ENCODE measurements at places on chromosomes 16 and 17. TPM values are rescaled to one million over a fixed set of nuclear protein-coding genes. Genes with fewer than 3 reads are reported as not detected.

GPR139 gene
- not detected for polyA plus RNA-seq

GRCh38 chr16:87723226-87723623 lies 42.6 kb downstream of the KLHDC4 start:
- H3K4me1 ChIP-seq: no peaks in the 10 kb centered on the region
- no peaks in the 10 kb centered on the region for H3K27me3 ChIP-seq
- no peak overlapping the region for H3K27ac ChIP-seq
- H3K4me3 ChIP-seq: no peak overlapping the region
- H3K36me3 ChIP-seq: peaks cover 10% of the 10 kb centered on the region

DNA sequence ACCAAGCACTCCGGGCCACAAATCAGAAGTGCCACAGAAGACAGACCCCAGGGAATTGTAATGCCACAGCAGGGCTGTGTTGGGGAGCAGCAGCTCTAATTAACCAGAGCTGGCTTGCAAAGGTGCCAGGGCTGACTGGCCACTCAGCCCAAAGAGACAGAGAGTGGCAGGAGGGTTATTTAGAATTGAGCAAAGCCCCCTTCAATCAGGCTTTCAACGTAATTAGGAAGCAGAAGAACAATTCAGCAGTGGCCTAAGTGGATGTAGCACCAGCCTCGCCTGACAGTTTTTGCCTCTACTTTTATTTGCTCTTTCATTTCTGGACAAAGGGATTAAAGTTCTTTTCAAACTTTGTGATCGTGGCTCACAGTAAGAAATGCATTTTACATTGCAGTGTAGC lies 278.3 kb upstream of the IRX3 start:
- no peaks in the 10 kb centered on the region for H3K36me3 ChIP-seq
- no peak overlapping the region for H3K4me3 ChIP-seq
- H3K4me1 ChIP-seq: no peaks in the 10 kb centered on the region
- no peak overlapping the region for H3K27ac ChIP-seq
- no peak for DNase-seq

GRCh38 chr17:32102646-32103186 lies 39.6 kb upstream of the RHOT1 start:
- H3K4me1 ChIP-seq: no peaks in the 10 kb centered on the region
- H3K27me3 ChIP-seq: no peaks in the 10 kb centered on the region
- H3K27ac ChIP-seq: no peak overlapping the region
- H3K36me3 ChIP-seq: no peaks in the 10 kb centered on the region
- no peak overlapping the region for H3K4me3 ChIP-seq
- DNase-seq: no peak

DNA sequence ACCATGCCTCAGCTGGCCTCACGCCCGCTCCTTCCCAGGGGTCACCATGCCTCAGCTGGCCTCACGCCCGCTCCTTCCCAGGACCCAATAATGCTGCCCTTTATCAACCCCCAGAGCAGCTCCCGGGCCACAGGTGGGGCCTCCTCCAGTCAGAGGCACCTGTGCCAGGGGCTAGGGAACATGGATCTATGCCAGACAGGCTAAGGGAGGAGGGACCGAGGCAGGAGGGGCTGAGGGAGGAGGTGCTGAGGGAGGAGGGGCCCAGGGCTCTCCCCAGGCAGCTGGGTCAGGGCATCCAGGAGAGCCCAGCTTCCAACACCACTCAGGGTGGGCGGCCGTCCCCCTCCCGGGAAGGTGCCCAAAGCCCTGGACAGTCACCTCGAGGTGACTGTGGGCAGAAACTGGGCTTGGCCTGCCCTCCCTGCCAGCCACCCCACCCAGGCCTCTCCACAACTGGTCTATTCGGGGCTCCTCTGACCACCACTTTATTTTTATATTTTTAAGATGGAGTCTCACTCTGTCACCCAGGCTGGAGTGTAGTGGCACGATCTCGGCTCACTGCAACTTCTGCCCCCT lies 19.4 kb downstream of the UTS2R start:
- H3K4me3 ChIP-seq: no peak overlapping the region
- peaks cover 6% of the 10 kb centered on the region for H3K36me3 ChIP-seq

- H3K36me3 ChIP-seq: no peaks in the 10 kb centered on the region
- no peak overlapping the region for H3K27ac ChIP-seq
- DNase-seq: no peak
- no peaks in the 10 kb centered on the region for H3K27me3 ChIP-seq
- no peak overlapping the region for H3K4me3 ChIP-seq
These were observed 5.8 kb downstream of the SEPHS2 start for GRCh38 chr16:30439720-30440348.

GRCh38 chr17:7955414-7956227 lies 23.6 kb downstream of the CNTROB start:
- no peak overlapping the region for H3K27ac ChIP-seq
- peaks cover 2% of the 10 kb centered on the region for H3K27me3 ChIP-seq
- DNase-seq: no peak
- peaks cover 2% of the 10 kb centered on the region for H3K36me3 ChIP-seq
- no peaks in the 10 kb centered on the region for H3K4me1 ChIP-seq

IL21R gene
- polyA plus RNA-seq: under 0.01 TPM

TRIM65 gene
- polyA plus RNA-seq: 15.9 TPM

ATP2A1 gene
- 4.2 TPM for polyA plus RNA-seq

GRCh38 chr16:79535130-79535529 lies 65.4 kb downstream of the MAF start:
- no peaks in the 10 kb centered on the region for H3K27me3 ChIP-seq
- H3K36me3 ChIP-seq: no peaks in the 10 kb centered on the region
- H3K27ac ChIP-seq: no peak overlapping the region
- no peak for DNase-seq
- H3K4me1 ChIP-seq: no peaks in the 10 kb centered on the region

GRCh38 chr17:75077496-75078283 lies 10.1 kb upstream of the SLC16A5 start:
- H3K4me1 ChIP-seq: peaks cover 44% of the 10 kb centered on the region
- no peak overlapping the region for H3K4me3 ChIP-seq
- DNase-seq: peak; percentile 62
